Stimulated activated CD4-positive, alpha-beta T cell treated with anti-CD3 and anti-CD28 coated beads, Interleukin-15, amount 100 ng/mL, for 1 hour (primary cell): ENCODE measurements at places on chromosomes 1 and 21.

- DNase-seq: no peak
Observed at GRCh38 chr1:201721082-201722049, 107.6 kb upstream of the IPO9 start.

GRCh38 chr1:217417363-217417762 lies 213.5 kb downstream of the GPATCH2 start:
- DNase-seq: no peak

GRCh38 chr1:1320666-1321448 lies 3.6 kb downstream of the INTS11 start:
- DNase-seq: no peak

- no peak for DNase-seq
Observed at GRCh38 chr1:167524651-167525050, 6.3 kb upstream of the CD247 start.
